ENCODE measurements at places on chromosomes 4 and X.

DNA sequence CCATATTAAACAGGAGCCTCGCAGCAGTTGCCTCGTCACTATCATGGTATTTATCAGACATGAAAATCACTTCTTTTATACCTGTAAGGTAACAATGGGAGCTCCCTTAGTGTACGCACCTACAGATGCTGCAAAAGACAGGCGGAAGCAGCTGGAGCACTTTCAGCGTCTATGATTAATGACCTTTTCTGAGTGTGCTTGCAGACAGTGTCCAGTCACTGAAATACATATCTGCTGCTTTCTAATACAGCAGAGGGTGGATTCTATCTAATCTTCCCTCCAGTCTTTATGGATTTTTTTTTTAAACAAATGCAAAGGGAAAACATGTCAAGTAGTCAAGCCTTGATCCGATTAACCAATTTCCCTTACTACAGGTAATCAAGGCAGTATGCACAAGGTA lies 24.1 kb downstream of the DCTD start:
- no peak for DNase-seq

GRCh38 chrX:100980608-100981497 lies 11.3 kb downstream of the ARL13A start:
- DNase-seq: no peak

- no peak for DNase-seq
Observed at GRCh38 chrX:39475372-39475771, 622.4 kb downstream of the BCOR start.

DNA sequence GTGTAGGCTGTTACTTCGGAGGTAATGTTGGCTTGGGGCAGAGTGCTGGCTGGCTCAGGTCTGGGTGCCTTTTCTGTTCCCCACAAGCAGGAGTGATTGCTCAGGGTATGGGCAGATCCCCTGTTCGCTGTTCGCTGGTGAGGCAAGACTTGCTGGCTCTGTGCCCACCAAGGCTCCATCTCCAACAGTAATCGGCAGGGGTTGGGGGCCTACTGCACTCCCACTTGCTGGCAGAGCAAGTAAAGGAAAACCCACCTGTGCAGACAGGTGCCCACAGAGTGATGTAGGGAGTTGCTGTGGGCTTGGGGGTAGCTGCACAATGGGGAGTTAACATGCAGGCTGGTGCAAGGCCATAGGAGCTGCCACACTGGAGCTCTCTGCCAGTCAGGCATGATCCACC lies 8.0 kb upstream of the TMSB15C start:
- DNase-seq: no peak

- no peak for DNase-seq
Observed at GRCh38 chr4:87270825-87271224, 50.4 kb upstream of the KLHL8 start.

- peak; percentile 24 for DNase-seq
Observed at GRCh38 chr4:47686294-47686872, 151.5 kb downstream of the CORIN start.
